ENCODE measurements at places on chromosomes 1 and 21. TPM values are rescaled to one million over a fixed set of nuclear protein-coding genes. Genes with fewer than 3 reads are reported as not detected.

The ZSWIM5 gene
- total RNA-seq, result 0.84 TPM

The F13B gene
- not detected for total RNA-seq

The DENND2C gene
- 4.2 TPM for total RNA-seq

The ACTL8 gene
- total RNA-seq, result not detected

The GNAT2 gene
- total RNA-seq, result not detected

The TCHHL1 gene
- not detected for total RNA-seq

The CFAP107 gene
- not detected for total RNA-seq

- DNase-seq, result no peak
These were observed 118.3 kb downstream of the OLFML2B start for GRCh38 chr1:161905269-161905884.

DNA sequence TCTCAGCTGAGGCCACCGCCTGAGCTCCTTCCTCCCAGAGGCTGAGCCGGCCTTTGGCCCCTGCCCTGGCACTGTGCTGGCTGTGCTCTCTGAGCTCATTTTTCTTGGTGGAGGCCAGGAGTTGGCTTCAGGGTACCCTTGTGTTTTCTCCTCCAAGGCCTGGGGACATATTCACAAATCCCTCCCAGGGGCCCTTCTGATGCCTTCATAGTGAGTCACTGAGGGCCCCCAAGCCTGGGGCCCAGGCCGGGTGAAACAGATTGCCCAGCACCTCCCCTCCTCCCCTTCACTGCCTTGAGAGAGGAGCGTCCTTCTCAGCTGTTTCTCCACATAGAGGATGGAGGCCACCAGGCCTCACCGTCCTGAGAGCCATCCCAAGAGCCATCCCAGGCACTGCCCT is 105.8 kb downstream of the SIK1 start:
- DNase-seq, result peak; percentile 10

DNA sequence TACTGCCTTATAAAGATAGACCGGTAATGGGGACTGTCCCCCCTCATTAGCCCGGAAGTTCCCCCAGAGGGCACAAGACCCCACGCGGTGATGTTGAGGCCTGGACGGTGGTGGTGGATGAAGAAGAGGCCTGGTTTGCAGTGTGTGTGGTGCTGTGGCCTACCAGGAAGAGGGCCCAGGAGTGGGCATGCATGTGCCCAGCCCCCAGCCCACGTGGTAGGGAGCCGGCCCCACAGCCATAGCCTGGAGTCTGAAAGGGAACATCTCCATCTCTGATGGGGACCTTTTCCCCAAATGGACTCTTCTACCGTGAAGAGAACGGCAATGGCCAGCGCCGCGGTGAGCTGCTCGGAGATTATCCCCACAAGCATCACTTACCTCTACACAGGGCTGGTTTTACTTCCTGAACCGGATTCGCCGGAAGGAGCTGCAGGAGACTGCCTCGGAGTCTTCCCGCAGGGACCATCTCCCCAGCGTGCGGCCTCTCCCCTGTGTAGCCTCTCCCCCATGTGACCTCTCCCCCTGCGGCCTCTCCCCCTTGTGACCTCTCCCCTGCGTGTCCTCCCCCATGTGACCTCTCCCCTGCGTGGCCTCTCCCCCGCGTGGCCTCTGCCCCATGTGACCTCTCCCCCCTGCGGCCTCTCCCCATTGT is 20.6 kb downstream of the RRP1 start:
- DNase-seq, result no peak

GRCh38 chr1:68644504-68644903 is 147.6 kb upstream of the DEPDC1 start:
- no peak for DNase-seq

DNA sequence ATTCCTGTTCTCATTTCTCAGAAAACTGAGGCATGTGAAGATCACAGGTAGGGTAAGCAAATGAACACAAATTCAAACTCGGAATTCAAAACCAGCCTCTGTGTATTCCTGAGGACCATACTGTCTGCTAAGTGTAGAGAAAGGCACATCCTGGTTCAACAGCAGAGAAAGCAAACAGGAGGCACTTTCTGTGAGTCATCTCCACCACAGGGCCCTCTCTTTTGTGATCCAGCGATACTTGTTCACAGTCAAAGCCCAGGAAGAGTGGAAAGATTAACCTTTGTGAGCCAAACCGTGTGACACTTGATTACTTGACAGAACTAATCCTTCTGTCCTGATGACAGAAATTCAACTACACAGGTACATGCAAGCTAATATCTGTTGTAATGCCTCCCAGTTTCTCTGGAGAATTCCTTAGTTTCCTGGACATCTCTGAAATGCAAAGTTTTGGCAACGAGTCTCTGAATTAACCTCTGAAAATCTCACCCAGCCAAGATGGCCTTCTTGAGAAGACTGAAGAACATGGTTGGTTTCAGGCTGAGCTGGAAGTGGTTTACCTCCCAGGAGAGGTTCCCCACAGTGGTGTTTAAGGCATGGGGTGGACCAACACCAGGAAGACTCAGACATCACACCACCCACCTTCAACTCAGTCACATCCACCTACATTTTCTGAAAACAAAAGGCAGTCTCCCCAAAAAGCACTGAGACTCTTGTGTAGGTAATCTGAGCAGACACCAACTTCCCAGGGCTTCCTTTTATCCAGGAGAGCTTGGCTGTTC is 98.2 kb upstream of the ERG start:
- DNase-seq, result no peak

DNA sequence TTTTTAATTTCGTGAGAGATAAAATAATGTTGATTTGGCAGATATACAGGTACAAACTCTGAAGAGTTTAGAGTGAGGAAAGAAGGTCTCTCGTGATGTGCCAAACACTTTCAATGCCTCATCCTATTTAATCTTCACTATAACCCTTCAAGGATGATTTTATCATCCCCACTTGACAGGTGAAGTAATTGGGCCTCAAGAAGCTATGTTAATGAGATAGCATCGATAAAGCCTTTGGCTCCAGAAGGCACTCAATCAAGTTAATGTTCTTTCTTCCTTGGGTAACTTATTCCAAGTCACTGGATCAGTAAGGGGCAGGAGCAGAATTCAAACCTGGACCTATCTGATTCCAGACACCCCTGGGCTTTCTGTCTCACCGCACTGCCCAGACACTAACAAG is 7.2 kb downstream of the LMOD1 start:
- no peak for DNase-seq

- peak; percentile 53 for DNase-seq
These were observed 50.4 kb upstream of the RIPK4 start for GRCh38 chr21:41817228-41817627.

DNA sequence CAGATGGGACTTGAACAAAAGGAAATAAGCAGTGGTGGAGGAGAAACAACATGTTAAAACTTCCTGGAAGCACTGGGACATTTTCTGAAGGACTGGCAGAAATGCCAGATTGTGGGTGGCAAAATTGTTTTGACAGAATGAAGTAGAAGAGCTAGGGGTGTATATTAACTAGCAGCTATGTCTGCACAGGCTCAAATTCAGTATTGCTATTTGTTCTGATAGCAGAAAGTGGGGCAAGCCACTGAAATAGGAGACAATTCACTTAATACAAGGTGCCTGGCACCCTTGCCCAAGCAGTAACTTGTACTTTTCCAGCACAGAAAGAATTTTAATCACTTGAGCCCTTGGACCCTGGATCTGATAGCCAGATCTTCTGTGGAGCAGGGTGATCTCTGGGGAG is 11.8 kb upstream of the PIGM start:
- no peak for DNase-seq

DNA sequence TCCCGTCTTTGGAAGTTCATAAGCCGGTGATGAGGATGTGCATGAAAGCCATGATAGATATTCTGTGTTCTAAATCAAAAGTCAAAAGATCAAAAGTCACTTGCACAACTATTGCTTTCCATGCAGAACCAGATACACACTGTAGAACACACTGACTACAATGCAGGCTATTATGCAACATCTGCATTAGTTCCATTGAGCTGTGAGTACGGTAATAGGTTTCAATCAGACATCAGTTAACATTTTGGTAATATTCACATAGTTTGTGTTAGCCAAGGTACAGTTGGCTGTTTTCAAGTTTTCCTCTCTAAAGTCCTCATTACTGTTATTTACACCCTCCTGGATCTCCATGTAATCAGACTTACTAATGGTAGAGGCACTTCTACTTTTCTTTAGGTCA is 3.1 kb downstream of the KCNA2 start:
- DNase-seq, result no peak

DNA sequence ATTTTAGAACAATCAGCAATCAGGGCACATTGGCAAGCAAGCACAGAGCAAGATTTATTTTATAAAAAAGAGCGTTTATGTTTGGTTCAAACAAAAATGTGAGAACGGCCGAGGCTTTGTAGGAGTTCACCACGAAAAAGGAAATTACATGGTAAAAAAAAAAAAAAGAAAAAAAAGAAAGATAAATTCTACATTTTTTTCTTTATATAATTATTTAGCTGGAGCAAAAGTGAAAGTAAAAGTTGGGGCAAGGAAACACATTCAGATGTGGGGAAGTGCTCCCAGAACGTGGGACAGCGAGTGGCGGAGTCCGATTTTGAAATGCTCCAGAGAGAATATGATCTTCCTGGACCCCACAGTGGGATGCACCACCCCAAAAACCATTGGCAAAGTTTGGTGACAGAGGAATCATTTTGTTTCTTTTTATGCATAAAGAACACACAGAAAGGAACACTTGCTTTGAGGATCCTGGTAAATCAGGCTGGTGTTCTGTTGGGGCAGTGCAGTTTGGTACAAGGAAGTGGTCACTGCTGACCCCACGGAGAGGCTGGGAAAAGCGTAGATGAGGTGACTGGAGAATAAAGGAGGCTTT is 16.3 kb upstream of the ATP5PO start:
- DNase-seq, result no peak

All from left ventricle myocardium superior (tissue), 1 donor.